ENCODE measurements at places on chromosomes 4 and X.

DNA sequence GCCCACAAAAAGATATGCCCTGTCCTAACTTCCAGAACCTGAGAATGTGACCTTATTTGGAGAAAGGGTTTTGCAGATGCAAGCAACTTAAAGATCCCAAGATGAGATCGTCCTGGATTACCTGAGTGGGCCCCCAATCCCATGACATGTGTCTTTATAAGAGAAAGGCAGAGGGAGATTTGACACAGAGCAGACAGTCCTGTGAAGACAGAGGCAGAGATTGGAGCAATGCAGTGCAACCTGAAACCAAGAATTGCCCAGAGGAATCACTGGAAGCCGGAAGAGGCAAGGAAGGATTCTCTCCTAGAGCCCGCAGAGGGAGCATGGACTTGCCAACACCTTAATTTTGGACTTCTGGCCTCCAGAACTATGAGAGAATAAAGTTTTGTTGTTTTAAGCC, 171.5 kb downstream of the SMIM20 start:
- no peak for DNase-seq

DNA sequence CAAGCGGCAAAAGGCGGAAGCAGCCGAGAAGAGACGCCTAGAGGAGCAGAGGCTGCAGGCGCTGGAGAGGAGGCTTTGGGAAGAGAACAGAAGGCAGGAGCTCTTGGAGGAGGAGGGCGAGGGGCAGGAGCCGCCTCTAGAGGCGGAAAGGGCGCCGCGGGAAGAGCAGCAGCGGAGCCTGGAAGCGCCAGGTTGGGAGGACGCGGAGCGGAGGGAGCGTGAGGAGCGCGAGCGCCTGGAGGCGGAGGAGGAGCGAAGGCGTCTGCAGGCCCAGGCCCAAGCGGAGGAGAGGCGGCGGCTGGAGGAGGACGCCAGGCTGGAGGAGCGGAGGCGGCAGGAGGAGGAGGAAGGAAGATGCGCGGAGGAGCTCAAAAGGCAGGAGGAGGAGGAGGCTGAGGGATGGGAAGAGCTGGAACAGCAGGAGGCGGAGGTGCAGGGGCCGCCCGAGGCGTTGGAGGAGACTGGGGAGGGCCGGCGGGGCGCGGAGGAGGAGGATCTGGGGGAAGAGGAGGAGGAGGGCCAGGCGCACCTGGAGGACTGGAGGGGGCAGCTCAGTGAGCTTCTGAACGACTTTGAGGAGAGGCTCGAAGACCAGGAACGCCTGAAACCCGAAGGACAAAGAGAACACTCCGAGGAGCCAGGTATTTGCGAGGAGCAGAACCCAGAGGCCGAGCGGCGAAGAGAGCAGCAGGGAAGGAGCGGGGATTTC, 72.9 kb downstream of the AASDH start:
- no peak for DNase-seq

- no peak for DNase-seq
Observed at GRCh38 chr4:140612357-140612756, 43.6 kb upstream of the UCP1 start.

- DNase-seq = no peak
Observed at GRCh38 chrX:130645955-130646583, 244.3 kb downstream of the RBMX2 start.

- DNase-seq = no peak
Observed at GRCh38 chr4:23855912-23856605, 33.8 kb downstream of the PPARGC1A start.

DNA sequence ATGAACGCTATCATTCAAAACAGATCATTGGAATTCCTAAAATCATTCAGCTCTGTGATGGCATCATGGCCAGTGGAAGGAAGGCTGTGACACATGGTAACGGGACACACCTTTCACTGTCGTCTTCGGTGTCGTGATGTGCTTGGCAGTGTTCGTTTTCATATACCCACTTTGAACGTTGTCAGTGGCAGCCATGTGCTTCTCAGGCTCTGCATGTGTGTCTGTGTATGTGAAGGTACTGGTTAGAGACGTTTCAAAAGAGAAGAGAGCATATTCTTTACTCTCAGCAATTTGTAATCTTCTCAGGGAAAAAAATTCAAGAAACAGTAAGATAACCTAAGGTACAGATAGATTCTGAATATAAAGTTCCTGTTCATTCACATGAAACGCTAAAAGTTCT, 70.6 kb upstream of the MSANTD1 start:
- no peak for DNase-seq

GRCh38 chr4:186563761-186564160, 8.4 kb upstream of the MTNR1A start:
- no peak for DNase-seq

GRCh38 chr4:45147866-45148265, 421.5 kb upstream of the GNPDA2 start:
- DNase-seq = no peak
